ENCODE measurements at places on chromosomes 5 and 9.

GRCh38 chr5:53403758-53404157, 76.7 kb upstream of the FST start:
- no peak for DNase-seq

DNA sequence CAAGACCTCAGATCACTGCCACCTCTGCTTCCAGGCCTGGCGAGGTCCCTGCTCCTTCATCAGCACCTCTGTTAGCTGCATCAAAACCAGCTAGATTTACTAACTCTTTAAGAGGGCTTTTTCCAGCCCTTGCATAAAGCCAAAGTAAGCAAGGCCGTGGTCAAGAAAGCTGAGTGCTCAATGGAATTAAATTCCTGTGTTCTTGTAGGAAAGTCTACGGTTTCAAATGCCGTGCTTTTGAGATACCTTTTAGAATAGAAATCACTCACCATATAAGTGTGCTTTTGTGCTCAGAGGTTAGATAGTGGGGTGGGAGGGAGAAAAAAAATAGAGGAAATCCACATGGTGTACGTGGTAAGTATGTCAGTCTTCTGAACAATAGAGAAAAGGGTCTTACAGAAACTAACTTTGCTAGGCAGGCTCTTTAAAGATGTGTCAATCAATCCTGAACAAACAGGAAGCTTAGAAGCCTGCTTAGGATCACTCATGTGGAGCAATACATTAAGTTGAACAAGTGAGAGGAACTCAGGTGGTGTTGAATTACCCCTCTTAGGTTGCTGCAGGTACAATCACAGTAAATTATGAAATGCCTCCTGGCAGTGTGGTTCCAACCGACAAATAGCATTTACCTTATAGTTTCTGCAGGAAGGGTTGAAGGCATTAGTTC, 79.7 kb downstream of the SEMA6A start:
- DNase-seq: no peak

GRCh38 chr5:34011536-34011935, 3.7 kb upstream of the AMACR start:
- DNase-seq: no peak

- DNase-seq: no peak
Measured at GRCh38 chr9:115837618-115838017, 316.0 kb upstream of the PAPPA start.

- DNase-seq: no peak
Measured at GRCh38 chr5:23268136-23268535, 239.3 kb upstream of the PRDM9 start.
